ENCODE measurements at places on chromosomes 7 and 10.

- DNase-seq: no peak
These were observed 100.7 kb downstream of the HIP1 start for GRCh38 chr7:75637854-75638593.

DNA sequence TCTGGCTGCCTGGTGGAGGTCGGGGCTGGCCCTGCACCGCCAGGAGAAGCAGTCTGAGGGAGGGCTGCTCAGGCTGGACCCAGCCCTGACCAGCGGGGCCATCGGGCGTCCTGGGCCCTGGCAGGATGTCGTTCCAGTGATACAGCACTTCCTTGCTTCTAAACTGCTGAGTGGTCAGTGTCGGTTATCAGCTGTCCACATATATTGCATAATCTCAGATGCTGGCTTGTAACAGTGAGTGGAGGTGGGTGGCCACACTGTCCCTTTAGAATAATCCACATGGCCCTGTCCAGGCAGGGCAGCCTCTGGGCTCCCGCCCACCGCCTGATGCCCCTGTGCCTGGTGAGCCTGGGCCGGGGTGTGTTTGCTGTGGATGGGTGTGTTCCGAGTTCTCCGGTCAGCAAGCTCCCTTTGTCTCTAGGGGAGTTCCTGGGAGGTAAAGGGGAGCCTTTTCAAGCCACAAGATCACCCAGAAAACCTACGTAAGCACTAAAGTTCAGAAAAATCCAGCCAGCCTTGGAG lies 86.1 kb downstream of the LHPP start:
- DNase-seq: no peak

DNA sequence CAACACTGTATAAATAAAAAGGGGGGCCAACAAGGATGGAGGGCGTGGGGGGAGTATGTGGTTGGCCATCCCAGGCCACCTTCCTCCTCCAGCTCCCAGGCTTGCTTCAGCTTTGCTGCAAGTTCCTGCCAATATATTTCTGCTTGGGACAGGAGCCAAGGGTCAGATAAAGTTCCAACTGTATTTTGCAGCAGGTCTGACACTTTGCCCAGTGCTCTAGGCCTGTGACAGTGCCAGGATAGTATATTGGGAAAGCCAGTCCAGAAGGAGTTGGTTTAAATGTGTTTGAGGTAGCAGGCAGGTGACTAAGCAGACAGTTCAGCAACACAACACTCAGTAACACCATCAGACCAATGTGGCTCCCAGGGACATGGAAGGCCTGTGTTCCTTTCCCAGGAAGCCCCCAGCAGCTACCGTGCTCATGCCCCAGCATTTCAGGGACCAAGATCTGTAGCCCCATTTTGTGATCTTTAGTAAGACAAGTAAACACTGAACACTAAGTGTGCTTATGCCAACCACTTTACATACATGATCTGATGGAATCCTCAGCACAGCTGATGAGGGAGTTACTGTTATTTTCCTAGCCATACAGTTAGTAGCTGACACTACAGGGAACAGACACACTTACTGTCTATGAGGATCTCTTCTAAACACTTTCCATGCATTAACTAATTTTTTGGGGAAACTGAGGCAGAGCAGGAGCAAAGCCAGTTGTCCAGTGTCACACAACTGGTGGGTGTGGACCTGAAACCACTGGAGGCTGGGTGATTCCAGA lies 38.9 kb downstream of the DNAJB12 start:
- no peak for DNase-seq

DNA sequence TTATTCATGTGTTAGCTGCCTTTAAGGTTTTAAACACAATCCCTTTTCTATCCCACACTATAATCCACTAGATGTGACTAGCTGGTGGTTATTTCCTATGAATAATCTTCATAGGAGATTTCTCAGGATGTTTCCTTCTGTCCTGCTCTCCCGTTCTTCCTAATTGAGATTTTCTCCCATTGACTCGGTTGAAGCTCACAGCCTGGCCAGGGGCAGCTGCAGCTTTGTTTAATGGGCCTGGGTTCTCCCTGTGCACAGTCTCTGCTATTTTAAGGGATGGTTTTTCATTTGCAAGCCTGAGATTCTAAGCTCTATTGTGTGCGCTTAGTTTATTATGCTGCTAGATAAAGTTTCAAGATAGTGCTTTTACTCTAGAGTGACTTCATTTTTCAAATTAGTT lies 283.4 kb upstream of the AOAH start:
- peak; percentile 92 for DNase-seq

- no peak for DNase-seq
These were observed 3.3 kb upstream of the CUEDC2 start for GRCh38 chr10:102435529-102436233.

All from NCI-H526 treated with DMSO at 0.1 percent for 48 hours (cell line).